Caki2 (cell line): ENCODE measurements at places on chromosomes 6 and 20. TPM values are rescaled to one million over a fixed set of nuclear protein-coding genes. Genes with fewer than 3 reads are reported as not detected.

- peak; percentile 22 for DNase-seq
Measured at GRCh38 chr6:37314487-37315156, 39.2 kb upstream of the RNF8 start.

- no peak for DNase-seq
Measured at GRCh38 chr6:3894590-3895311, 45.6 kb downstream of the FAM50B start.

GRCh38 chr6:170098428-170099170, 192.3 kb downstream of the DLL1 start:
- DNase-seq: no peak

GRCh38 chr20:50141018-50141675, 12.4 kb downstream of the PEDS1 start:
- no peak for DNase-seq

DNA sequence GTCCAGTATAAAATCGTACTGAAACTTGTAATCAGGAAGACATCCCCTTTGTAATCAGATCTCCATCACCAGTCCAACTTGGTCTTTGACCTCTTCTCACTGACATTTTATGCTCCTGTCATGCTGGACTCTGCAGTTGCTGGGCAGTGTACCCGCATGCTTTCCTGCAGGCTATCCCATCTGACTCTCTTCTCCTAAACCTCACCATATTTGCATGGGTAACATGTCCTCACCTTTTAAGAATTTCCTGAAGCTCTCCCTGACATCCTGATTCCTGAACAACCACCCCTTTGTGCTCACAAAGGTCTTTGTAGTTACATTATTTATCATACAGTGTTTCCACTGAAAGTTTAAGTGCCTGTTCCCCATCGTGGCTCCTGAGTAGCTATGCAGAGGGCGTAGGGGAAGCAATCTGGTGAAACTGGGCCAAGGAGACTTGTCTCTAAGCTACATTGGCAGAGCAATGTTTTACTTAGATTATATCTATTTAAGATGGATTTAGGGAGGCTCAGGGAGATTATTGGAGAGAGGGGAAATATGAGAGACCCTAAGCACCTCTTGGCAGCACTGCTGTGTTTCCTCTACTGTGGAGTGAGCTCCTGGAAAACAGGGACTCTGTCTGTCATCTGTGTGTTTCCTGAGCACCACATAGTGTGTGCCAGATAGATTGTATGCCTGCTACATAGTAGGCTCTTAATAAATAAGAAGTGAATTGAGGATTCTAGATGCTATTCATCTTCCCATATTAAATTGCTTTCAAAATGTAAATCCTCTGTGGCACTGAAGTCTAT, 124.0 kb downstream of the LAMA2 start:
- no peak for DNase-seq

DNA sequence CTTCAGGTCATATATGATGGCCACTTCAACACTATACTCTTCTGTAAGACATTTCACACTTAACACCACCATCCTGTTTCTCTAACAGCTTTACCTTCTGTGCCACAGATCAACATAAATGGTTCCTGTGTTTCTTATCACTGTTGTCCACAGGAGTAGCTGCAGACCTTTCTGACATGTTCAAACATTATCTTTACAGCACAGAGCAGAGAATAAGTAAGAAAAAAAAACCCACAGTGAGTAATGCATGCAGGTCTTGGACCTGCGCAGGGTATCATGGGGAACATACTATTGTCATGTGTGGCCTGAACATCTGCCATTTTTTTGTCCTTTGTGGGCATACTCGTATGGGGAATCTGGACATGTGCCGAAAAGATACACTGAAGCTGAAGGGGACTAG, 161.9 kb downstream of the KIF16B start:
- DNase-seq: no peak

DNA sequence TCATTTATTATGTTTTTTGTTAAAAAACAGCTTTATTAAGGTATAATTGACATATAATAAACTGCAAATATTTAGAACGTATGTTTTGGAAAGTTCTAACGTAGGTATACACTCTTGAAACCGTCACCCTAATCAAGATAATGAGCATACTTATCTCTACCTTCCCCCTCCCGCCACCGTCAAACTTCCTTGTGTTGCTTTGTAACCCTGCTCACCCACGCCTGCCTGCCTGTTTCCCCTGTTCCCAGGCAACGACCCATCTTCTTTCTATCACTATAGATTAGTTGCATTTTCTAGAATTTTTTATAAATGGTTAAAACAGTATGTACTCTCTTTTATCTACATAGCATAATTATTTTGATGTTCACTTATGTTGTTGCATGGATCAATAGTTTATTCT, 33.5 kb upstream of the GCLC start:
- DNase-seq: no peak

DNA sequence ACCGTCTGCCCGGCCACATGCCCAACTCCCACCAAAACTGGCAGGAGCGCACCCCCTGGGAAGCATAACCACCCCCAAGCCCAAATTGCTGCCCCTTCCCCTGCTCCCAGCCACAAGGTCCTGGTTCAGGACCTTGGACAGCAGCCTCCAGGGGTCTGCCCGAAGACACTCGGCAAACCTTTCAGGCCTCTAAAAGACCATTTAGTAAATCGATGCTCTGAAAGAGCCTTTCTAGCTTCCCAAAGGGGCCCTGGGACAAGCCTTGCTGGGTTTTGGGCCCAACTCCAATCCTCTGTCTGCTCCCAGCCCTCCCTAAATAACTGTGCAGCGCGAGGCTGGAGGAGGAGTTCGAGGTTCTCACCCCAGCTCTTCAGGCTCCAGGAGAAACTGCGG, 30.5 kb downstream of the GRM4 start:
- DNase-seq: peak; percentile 28

DNA sequence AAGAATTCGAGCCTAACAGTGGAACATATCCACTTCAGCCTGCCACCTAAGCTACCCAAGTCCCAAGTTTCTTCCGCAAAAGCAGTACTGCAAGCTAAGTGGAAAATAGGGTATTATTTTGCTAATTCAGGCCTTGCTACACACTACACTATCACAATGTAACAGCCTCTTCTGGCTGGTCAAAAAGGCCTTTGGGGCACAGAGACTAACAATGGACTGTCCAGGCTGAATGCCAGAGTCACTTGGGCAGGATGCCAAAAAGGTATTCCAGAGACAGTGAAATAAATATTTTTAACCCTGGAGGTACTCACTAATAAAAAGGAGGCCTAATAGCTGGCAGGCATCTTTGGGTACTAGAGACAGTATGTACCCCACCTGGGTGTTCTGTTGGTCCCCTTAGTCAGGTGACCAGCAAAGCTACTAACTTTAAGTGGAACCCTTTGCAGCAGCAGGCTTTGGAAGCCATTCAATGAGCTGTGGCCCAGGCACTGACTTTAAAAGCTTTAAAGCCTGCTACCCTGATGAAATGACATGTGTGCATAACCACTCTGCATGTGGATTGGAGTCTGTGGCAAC, 692.1 kb downstream of the HTR1B start:
- DNase-seq: no peak

DNA sequence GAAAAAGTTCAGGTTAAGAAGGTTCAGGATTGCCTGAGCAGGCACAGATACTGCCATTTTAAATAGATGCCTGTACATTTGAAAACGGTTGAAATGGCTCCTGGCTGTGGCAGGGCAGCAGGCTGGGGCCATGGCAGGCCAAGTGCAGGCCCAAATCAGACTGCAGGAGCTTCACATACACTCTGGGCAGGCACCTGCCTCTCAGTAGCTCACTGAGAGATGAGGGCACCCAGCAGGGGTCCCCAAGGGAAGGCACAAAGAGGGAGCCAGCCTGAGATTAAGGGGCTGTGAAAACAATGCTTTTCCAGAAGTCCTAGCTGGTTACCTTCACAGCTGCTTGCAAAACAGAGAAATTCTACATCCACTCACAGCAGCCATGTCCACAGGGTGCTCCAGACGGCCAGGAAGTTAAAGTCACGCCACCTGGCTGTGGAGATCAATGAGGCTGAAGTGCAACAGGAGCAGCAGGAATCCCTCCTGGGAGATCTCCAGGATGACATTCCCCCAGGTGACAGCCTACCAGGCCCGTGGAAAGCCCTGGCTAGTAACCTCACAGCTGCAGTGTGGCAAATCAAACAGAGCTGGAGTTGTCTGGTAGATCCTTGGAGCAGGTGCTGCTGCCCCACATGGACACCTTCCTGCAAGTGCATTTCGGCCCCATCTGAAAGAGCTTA, 6.2 kb upstream of the RAET1E start:
- no peak for DNase-seq

GRCh38 chr6:30200551-30201281, 12.5 kb downstream of the TRIM26 start:
- no peak for DNase-seq

GRCh38 chr20:44734938-44735337, 10.7 kb upstream of the KCNK15 start:
- DNase-seq: peak; percentile 45

GRCh38 chr6:34362176-34362575, 30.3 kb downstream of the NUDT3 start:
- no peak for DNase-seq

DNA sequence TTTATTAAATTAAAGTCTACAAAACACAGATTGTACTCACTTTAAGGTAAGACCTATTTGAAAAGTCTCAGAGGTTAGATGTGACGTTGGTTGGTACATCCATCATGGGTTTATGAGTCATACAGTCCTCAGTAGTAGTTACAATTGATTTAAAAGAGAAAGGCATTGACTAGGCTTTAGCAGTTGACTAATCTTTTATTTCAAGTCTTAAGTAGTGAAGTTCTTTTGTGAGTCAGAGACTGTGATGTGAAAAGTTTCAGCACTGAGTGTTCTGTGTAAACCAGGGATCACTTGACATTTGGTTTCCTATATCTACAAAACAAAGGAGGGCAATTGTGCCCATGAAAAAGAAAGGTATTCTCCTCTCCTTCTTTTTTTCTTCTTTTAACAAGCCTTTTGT, 221.3 kb downstream of the GRIK2 start:
- peak; percentile 62 for DNase-seq

- DNase-seq: no peak
Measured at GRCh38 chr6:25997921-25998320, 35.3 kb downstream of the TRIM38 start.

DNA sequence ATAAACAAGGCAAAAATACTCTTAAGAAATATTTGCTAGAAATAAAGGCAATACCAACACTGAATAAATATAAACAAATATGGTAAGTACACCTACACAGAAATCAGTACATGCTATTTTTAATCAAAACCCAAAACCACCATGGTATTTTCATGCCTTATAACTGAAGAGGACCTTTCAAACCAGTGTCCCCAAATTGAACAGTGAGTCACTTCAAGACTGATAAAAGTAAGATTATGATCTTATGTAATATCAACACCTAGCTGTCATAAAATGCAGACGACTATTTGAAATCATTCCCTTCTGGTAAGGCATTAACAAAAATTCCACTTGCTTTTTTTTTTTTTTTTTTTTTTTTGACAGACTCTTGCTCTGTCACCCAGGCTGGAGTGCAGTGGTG, 156.8 kb upstream of the RUNX2 start:
- no peak for DNase-seq

- DNase-seq: no peak
Measured at GRCh38 chr6:84218091-84218490, 9.4 kb downstream of the CEP162 start.

DNA sequence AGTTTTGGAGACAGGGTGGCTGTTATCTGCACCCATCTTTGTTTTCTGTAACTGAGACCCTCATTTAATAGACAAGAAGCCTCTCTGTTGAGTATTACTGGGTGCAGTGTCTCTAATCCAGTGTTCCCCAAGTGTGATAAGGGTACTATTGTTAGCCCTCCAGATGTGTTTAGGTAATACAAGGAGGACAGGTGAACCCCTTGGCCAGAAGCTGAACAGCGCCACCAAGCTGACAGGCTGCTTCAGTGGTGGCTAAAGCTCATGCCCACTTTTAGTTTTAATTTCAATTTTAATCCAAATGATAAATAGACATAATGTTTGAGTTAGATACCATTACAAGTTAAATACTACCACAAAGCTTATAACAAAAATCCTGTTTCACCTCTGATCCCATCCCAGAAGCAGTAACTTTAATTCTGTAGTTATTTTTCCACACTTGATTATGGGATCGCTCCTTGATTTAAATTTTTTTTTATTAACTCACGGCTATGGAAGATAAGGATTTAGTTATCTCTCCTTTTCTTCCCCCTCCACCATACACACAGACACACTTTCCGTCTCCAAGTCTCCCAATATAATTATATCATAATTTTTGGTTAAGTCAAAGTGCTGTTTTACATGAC, 8.4 kb upstream of the STK35 start:
- no peak for DNase-seq

GRCh38 chr20:64114356-64114971, 7.1 kb upstream of the NPBWR2 start:
- no peak for DNase-seq

DNA sequence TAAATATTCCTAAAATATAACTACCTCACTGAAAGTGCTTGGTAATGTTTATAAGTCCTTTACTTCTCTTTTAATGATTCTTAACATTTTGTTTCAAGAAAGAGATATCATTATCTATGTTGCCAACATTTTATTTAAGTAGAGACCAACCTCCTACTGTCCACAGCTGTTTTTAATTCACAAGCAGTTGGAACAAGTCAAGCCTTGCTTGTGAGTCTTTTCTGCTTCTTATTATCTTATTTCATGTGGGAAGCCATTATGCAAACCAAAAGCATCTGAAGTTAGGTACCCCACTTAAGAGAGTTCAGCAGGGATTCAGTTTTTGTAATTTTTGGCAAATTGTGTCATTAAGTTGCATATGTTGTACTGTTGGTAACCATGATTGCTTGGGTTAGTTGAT, 1714.5 kb downstream of the GRIK2 start:
- no peak for DNase-seq

DNA sequence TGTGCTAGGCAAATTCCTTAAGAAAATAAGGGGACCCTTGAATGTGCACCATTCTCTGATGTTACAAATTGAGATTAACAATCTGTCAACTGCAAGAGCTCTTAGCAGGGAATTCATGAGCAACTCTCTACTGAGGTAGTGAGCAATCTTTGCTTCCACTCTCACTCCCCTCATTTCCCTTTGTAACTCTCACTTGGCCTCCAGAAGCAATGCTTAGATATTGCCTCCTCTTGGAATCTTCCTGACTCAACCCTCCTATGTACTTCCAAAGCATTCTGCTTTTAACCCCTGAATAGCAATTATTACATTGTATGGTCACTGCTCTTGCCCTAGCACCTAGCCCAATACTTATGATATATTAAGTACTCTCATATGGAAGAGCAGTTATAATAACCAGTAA, 16.5 kb downstream of the XPO5 start:
- no peak for DNase-seq

MATN4 gene
- 0.10 and 2.1 TPM in 2 replicates for total RNA-seq

KHDC1 gene
- total RNA-seq: 0.14 and 3.3 TPM in 2 replicates

TMEM244 gene
- not detected in 2 replicates for total RNA-seq

SCRT2 gene
- not detected in 2 replicates for total RNA-seq

SIRPD gene
- total RNA-seq: not detected in 2 replicates

HS3ST5 gene
- total RNA-seq: not detected in 2 replicates

ULBP3 gene
- 9.4 and 18.1 TPM in 2 replicates for total RNA-seq

RRP36 gene
- total RNA-seq: 79.1 and 98.6 TPM in 2 replicates
